ENCODE measurements at places on chromosomes 16 and 17.
A peak's percentile ranks its signal among the peaks of the same experiment; 100 is the strongest.

DNA sequence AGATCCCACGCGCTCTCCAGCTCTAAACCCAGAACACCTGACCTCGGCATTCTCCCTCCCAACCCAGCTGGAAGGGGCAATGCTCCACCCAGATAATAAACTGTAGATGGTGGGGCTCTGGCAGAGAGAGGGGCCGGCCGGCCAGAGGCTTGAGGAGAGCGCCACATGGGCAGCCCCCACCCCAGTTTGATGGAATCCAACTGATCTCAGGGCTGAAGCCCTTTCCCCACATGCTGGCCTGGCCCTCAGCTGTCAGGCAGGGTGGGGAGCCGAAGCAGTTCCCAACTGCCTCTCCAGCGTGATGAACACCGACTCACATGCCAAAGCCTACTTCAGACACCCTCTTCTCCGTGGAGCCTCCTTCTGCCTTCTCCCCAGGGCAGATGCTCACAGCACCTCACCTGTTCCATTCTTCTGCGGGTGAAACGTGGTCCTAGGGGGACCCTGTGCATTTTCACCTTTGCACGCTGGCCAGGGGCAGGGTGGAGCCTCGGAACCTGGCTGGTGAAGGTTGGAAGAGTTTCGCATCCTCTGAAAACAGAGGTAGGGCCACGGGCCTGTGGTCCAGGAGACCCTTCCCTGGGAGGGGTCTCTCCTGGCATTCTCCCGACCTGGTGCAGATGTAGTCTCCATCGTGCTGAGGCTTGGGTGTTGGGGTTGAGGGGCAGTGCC lies 65.7 kb upstream of the ZNF469 start:
- DNase-seq = no peak

- DNase-seq = no peak
Observed at GRCh38 chr16:85521552-85522307, 91.4 kb upstream of the GSE1 start.

DNA sequence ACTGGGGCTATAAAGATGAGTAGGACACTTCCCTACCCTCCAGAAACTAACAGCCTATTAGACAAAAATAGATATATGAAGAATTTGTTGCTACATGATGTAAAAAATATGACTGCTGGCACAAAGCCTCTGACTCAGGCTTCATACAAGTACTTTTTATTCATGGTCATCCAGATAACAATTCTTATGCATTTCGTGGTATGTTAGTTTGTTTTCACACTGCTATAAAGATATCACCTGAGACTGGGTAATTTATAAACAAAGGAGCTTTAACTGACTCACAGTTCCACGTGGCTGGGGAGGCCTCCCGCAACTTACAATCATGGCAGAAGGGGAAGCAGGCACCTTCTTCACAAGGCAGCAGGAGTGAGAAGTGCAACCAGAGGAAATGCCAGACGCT lies 112.5 kb upstream of the HLF start:
- DNase-seq = no peak

DNA sequence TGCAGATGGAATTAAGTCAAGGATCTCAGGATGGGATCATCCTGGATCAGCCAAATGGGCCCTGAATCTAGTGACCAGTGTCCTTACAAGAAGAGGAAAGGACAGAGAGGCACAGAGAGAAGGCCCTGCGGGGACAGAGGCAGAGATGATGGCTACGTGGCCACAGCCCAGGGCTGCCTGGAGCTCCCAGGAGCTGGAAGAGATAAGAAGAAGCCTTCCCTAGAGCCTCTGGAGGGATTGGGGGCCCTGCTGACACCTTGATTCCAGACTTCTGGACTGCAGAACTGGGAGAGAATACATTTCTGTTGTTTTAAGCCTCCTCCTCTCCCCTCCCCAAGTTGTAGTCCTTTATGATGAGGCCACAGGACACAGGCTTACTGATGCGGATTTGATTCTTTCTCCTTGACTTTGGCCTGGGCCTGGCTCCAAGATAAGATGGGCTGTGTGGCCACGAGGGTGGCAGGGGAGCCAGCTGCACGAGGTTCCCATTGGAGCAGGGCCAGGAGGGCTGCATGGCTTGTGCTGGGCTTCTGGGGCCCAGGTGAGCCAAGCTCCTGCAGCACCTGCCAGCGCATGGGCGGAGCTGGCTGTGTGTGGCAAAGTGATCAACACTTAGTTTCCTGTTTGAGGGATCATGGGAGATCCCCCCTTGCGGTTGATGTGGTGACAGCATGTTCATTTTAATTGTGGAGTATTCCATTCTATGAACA lies 146.1 kb downstream of the IRF8 start:
- peak; percentile 20 for DNase-seq

- no peak for DNase-seq
Observed at GRCh38 chr17:49723423-49723822, 15.7 kb upstream of the SLC35B1 start.

DNA sequence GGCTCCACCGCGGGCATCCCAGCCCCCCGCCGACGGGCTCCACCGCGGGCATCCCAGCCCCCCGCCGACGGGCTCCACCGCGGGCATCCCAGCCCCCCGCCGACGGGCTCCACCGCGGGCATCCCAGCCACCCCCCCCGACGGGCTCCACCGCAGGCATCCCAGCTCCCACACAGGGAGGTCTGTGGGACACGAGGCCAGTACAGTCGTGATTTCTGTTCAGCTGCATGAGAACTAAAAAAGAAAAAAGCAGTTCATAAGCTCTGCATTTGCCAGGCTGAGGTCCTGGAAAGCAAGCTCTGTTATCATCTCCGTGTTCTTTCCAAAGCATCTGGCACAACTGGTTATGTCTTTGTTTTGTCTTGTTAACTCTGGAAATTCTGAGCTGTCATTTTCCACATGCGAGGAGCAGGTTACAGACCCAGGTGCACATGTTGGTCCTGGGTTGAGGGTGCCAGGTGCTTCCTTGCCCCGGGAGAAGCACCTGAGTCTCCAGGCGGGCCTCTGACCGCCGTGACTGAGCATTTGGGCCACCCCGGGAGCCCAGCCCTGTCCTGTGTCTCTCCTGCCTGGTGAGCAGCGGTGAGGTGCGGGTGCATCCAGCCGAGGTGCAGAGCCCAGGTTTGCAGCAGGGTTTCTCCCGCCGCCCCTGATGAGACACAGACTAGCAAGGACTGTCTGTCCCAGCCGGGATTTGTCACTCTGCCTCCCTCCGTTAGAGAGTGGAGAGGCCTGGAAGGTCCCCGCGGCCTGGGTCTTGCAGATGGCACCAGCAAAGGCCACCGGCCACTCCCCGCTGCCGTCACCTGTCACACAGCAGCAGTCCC lies 9.9 kb upstream of the WFIKKN1 start:
- no peak for DNase-seq

All from stimulated activated CD8-positive, alpha-beta memory T cell treated with anti-CD3 and anti-CD28 coated beads, Interleukin-15, amount 100 ng/mL, for 4 hours (primary cell).